Tongue (tissue), 3 donors: ENCODE measurements at places on chromosomes 3 and 15. TPM values are rescaled to one million over a fixed set of nuclear protein-coding genes. Genes with fewer than 3 reads are reported as not detected.

Gene CSPG5
- 1.4 TPM for total RNA-seq

DNA sequence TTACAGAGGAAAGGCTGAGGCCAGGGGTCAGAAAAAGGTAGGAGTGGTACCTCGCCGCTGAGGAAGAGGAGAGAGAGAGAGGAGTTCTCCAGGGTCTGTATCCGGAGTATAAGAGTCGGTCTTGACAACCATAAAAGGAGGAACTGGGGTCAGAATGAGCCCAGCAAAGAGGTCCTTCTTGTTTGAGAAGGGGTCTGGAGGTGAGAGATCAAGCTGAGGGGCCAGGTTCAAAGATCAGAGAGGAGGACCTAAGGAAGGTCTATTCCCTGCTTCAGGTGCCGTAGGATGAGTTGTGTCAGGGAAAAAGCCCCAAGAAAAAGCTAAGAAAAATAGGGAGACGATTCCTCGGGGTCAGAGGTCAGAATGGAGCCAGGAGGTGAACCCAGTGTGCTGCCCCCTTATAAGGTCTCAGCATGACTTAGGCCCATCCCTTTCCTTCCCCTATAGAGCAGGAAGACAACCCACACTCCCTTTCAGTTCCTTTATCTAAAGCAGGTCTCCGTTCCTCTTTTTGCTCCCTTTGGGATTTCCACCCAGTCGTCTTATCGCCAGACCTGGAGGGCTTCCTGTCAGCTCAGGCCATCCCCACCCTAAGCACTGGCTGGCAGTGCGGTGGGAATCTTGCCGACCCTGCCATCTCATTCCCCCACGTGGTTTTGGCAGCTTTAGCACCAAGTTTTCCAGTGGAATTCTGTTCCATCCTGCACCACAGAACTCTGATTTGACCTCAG lies 651 bp downstream of the MTMR14 start:
- DNase-seq = peak; percentile 5

DNA sequence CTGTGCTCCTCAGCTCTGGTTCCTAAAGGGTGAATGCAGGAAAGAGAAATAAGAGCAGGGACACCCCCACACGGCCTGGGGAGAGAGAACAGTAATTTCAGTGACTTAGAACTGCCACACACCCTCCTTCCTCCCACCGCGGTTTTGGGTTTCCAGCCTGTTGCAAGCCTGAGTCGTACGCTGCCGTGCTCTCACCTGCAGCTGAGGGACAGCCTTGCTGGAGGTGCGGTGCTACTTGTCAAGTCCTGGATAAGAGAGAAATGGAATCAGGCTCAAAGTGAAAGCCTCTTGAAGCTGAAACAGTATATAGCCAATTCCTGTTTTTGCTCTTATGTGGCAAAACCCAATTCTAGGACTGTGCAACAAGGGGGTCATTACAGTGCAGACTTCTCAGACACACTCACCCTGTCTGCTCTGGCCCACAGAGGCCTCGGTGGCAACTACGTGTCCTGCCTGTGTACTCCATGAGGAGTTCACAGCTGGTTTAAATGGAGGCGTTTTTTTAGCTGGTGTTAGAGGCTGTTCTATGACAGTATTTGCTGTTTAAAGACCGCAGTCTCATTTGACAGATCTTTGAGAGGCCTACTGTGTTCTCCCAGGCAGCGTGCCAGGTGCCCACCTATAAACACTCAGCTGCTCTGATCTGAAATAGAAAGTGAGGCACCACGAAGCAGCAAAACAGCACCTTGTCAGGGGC lies 42.9 kb downstream of the TBC1D2B start:
- DNase-seq = peak; percentile 43

GRCh38 chr15:90471126-90471525 lies 58.6 kb upstream of the CRTC3 start:
- no peak for DNase-seq

DNA sequence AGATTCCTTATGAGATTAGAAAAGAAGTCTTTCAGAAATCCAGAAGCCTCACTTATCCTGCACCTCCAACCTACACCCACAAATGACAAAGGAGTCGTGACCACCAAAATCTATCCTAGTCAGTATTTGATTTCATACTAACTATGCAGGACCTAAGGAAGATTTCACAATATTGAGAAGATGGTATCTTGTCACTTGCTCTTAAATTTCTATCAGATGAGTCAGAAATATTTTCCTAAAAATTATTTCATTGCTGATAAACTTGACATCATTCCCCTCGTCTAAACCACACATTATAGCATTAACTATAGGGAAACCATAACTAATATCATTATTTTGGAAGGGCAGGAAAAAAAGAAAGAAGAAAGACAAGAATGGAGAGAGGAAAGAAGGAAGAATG lies 138.0 kb upstream of the THBS1 start:
- no peak for DNase-seq

DNA sequence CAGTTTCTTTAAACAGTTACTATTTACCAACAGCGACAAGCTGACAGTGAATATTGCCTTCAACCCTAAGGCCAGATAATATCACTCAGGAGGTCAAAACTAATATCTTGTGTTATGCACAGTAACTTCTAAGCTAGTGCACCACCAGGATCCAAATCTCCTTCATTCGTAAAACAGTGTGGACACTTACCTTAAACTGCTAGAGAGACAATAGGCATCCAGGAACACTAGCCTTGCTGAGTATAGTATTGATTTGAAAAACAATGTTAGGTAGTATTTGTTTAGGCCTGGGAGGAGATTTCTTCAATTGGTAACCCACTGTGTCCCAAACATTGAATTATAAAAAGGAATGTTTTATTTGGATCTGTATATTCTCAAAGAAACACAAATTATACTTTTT lies 707.9 kb upstream of the UBE2E2 start:
- DNase-seq = no peak

DNA sequence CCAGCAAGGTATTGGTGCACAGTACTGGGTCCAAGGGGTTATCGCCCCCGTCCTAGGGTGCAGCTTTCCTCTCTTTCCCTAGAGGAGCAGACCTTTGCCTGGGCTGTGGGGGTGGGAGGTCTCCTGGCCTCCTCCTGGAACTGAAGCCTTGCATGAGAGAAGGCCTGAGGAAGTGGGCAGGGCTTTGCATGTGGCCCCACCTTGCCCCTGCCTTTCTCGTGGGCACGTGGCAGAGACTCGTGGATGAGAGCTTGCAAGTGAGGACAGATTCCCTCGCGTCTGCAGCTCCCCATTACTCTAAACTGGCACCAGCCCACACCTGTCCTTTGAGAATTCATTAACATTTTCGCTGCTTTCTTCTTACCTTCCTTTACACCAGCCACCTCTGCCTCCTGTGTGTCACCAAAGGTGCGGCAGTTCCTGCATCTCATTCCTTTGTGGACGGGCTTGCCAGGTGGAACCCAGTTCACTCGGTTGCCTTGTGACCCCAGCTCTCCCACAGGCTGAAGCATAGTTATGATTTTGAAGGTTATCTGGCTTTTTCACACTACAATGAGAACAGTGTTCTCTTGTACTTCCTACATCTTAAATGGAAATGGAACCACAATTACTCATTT lies 40.9 kb upstream of the NR2C2 start:
- no peak for DNase-seq

Gene TBL1XR1
- 191 TPM for total RNA-seq

Gene SLCO2A1
- 1.5 TPM for total RNA-seq

Gene FBXL22
- total RNA-seq = 21.7 TPM

Gene PARL
- 41.9 TPM for total RNA-seq

Gene A4GNT
- total RNA-seq = not detected

GRCh38 chr3:168037020-168037419 lies 58.7 kb downstream of the GOLIM4 start:
- no peak for DNase-seq

Gene EAF2
- 14.1 TPM for total RNA-seq

- DNase-seq = peak; percentile 61
These were observed 692 bp upstream of the C15orf39 start for GRCh38 chr15:75200765-75201615.

Gene PSTPIP1
- total RNA-seq = 5.3 TPM

- no peak for DNase-seq
These were observed 386.7 kb downstream of the RSL24D1 start for GRCh38 chr15:54810031-54810430.

Gene ROPN1
- total RNA-seq = not detected

Gene NR2C2
- 42.7 TPM for total RNA-seq

Gene P2RY14
- 2.9 TPM for total RNA-seq

DNA sequence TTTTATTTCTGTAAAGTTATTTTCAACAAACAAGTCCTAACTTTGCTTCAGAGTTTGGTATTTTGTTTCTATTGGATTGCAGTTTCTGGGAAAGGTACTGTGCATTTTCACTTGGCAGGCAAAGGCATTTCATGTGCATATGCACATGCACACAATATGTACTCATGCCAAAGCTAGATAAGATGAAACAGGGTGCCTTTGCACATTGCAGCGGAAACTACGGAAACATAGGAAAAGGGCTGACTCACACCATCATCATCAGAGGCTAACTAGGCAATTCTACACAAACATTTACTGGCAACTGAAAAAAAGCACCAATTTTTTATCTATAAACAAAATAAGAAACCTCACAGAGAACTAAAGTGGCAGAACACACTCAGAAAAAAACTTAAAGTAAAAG lies 550.6 kb upstream of the NECTIN3 start:
- peak; percentile 13 for DNase-seq

DNA sequence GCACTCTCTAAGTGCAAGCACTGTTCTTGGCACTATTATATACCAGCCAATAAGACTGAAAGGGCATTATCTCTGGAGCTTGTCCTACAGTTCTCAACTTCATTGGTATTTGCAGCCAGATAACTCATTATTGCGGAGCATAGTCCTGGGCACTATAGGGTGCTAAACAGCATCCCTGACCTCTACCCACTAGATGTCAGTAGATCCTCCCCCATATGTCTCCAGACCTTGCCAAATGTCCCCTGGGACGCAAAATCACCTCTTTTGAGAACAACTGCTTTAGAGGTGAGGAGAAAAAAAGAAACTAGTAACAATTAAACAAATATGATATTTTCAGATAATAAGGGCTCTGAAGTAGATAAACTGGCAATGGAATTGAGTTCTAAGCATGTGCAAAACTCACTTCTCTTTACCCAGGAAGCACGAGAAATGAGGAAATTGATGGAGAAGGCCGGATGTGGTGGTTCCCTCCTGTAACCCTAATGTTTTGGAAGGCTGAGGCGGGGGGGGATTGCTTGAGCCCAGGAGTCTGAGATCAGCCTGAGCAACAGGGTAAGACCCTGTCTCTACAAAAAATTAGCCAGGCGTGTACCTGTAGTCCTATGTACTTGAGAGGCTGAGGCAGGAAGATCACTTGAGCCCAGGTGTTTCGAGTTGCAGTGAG lies 61.4 kb downstream of the FRMD4B start:
- DNase-seq = no peak

Gene CFAP100
- total RNA-seq = not detected

DNA sequence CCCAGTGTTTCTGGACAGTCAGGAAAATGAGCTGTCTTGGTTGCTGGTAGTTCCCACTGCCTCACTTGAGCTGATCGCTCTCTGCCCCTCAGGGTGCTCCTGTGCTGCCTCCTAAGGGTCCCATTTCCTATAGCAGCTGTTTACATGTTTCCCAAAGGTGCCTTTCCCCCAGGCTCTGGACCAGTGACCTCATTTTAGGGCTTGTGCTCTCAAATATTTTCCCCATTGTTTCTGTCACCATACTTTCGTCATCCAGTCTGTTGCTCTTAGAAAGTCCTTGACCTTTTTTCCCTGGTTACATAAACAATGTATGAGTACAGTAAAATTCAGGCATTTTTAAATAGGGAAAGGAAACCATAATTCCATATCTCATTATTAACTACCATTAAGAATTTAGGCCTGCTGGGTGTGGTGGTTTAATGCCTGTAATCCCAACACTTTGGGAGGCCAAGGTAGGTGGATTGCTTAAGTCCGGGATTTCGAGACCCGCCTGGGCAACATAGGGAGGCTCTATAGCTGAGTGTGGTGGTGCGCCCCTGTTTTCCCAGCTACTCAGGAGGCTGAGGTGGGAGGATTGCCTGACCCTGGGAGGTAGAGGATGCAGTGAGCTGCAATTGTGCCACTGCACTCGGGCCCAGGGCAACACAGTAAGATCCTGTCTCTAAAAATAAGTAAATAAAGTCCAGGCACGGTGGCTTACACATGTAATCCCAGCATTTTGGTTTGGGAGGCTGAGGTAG lies 11.7 kb downstream of the RAD54L2 start:
- no peak for DNase-seq

Gene CCR3
- total RNA-seq = 0.51 TPM

GRCh38 chr15:91952216-91952615 lies 98.7 kb downstream of the SLCO3A1 start:
- DNase-seq = no peak

- DNase-seq = peak; percentile 90
These were observed 115.4 kb upstream of the PRICKLE2 start for GRCh38 chr3:64340641-64341101.

- no peak for DNase-seq
These were observed 20.2 kb downstream of the ATOSA start for GRCh38 chr15:52658955-52659354.

DNA sequence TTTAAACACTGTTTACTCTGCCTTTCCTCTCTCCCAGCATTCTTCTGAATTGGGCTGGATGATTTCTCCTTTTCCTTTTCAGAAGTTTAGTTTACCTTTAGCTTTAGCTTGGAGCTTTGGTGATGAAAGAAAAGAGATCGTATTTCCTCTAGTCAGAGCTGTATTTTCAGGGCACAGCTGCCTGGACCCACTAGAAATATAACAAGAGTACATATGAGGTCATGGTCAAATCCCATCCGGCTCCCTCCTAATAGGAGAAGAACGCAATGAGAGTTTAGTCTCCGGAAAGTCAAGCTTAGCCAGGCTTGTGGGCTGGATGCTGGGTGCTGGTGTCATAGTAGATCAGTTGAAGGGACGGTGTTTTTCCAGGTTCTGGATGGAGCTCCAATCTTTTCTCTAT lies 177.1 kb upstream of the PFN2 start:
- peak; percentile 89 for DNase-seq

GRCh38 chr3:48347500-48347899 lies 14.0 kb upstream of the SPINK8 start:
- no peak for DNase-seq

Gene CYP1A2
- not detected for total RNA-seq

DNA sequence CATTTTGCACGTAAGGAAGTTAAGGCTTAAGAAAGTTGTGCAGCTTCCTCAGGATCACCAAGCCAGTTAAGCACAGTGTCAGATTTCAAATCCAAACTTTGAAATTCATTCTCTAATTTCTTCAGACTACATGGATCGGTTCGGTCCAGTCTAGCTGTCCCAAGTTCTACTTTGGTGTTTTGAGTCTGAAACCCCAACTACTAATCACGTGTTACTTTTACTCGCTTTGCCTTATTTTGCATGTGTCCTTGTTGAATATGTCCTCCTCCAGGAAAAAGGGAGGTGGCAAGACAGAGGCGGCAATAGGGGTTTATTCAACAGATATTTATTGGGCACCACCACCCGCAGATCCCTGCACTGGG lies 522 bp upstream of the GXYLT2 start:
- peak; percentile 40 for DNase-seq

- DNase-seq = peak; percentile 92
These were observed 106.6 kb upstream of the TMC3 start for GRCh38 chr15:81480645-81481053.

- DNase-seq = no peak
These were observed 120.8 kb downstream of the TPRA1 start for GRCh38 chr3:127469760-127470159.

GRCh38 chr15:40953713-40954074 lies 423 bp downstream of the CHAC1 start:
- DNase-seq = no peak
